GM23338 (cell line): ENCODE measurements at places on chromosomes 6 and 20. TPM values are rescaled to one million over a fixed set of nuclear protein-coding genes. Genes with fewer than 3 reads are reported as not detected.

- H3K4me1 ChIP-seq: no peaks in the 10 kb centered on the region
- DNase-seq: no peak
- no peaks in the 10 kb centered on the region for H3K36me3 ChIP-seq
Measured at GRCh38 chr6:116190550-116190949, 63.3 kb downstream of the TSPYL4 start.

Gene ZSCAN31
- total RNA-seq: 4.7 and 12.1 TPM in 2 replicates

Gene ZMYND8
- total RNA-seq: 64.2 and 70.9 TPM in 2 replicates

Gene ADISSP
- total RNA-seq: 79.0 and 86.6 TPM in 2 replicates

DNA sequence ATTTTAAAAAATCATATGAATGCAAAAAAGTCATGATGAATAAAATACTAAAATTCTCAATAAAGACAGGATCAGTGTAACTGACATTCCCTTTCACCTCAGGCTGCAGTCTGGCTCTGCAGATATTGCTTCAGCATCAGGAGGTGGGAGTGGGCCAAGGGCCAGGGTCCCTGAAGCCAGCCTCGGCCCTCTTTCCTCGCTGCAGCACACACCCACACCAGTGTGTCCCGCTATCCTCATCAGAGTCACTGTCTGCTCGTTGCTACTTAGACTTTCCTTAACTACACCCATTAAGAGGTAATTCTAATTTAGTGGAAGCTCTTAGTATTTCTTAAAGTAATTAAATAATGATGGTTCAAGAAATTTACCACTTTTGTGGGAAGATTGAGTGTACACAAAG, 298.2 kb downstream of the UBE3D start:
- no peaks in the 10 kb centered on the region for H3K27me3 ChIP-seq
- H3K27ac ChIP-seq: no peak overlapping the region
- H3K36me3 ChIP-seq: no peaks in the 10 kb centered on the region
- H3K4me1 ChIP-seq: peaks cover 15% of the 10 kb centered on the region; the same call in 1 of the 2 replicates
- no peak for DNase-seq

GRCh38 chr6:85997206-85997605, 354.5 kb upstream of the SYNCRIP start:
- no peak for DNase-seq
- H3K4me1 ChIP-seq: no peaks in the 10 kb centered on the region
- no peak overlapping the region for H3K27ac ChIP-seq
- no peak overlapping the region for H3K4me3 ChIP-seq
- H3K27me3 ChIP-seq: no peaks in the 10 kb centered on the region

DNA sequence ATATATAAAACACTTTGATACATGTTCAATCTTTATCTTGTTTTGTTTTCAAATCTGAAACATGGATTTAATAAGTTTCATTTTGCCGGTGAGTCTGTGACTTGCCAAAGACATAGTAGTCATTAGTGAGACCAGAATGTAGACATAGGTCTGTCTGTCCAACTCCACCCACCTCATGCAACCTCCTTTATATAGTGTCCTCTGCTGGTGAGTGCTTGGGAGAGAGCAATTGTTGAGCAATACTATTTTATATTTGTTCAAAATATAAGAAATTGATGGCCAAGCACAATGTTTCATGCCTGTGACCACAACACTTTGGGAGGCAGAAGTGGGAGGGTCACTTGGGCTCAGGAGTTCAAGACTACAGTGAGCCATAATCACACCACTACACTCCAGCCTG, 10.8 kb upstream of the LY86 start:
- no peaks in the 10 kb centered on the region for H3K36me3 ChIP-seq
- no peak for DNase-seq
- no peaks in the 10 kb centered on the region for H3K27me3 ChIP-seq
- no peaks in the 10 kb centered on the region for H3K4me1 ChIP-seq

GRCh38 chr20:50321797-50322480, 131.3 kb downstream of the CEBPB start:
- H3K4me3 ChIP-seq: no peak overlapping the region
- DNase-seq: no peak
- peaks cover 5% of the 10 kb centered on the region; the same call in 1 of the 2 replicates for H3K4me1 ChIP-seq

- no peak overlapping the region for H3K4me3 ChIP-seq
- no peak for DNase-seq
- no peaks in the 10 kb centered on the region for H3K27me3 ChIP-seq
- peaks cover 5% of the 10 kb centered on the region; the same call in 1 of the 2 replicates for H3K36me3 ChIP-seq
- H3K4me1 ChIP-seq: no peaks in the 10 kb centered on the region
Measured at GRCh38 chr6:37459981-37460800, 27.2 kb downstream of the CMTR1 start.

DNA sequence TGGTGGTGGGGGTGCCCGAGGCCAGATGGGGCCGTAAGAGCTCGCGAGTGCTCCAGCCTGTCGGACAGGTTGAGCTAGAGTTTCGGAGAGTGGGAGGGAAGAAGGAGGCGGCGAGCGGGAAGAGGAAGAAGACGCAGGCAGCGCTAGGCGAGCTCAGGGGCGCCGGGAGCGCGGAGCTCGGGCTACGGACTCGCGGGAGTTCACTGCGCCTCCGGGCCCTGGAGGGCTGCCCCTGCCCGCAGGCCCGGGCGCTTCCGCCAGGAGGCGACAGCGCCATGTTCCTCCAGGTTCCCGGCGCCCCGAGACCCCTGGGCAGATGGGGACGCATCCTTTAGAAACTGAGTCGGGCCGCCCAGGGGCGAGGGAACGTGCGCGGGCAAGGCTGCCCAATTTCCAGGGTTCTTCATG, 984 bp downstream of the TFAP2C start:
- no peaks in the 10 kb centered on the region for H3K36me3 ChIP-seq
- peaks cover 51% of the 10 kb centered on the region for H3K4me1 ChIP-seq
- peaks cover 62% of the 10 kb centered on the region for H3K27me3 ChIP-seq

Gene PLCB1
- 20.6 and 20.7 TPM in 2 replicates for total RNA-seq

DNA sequence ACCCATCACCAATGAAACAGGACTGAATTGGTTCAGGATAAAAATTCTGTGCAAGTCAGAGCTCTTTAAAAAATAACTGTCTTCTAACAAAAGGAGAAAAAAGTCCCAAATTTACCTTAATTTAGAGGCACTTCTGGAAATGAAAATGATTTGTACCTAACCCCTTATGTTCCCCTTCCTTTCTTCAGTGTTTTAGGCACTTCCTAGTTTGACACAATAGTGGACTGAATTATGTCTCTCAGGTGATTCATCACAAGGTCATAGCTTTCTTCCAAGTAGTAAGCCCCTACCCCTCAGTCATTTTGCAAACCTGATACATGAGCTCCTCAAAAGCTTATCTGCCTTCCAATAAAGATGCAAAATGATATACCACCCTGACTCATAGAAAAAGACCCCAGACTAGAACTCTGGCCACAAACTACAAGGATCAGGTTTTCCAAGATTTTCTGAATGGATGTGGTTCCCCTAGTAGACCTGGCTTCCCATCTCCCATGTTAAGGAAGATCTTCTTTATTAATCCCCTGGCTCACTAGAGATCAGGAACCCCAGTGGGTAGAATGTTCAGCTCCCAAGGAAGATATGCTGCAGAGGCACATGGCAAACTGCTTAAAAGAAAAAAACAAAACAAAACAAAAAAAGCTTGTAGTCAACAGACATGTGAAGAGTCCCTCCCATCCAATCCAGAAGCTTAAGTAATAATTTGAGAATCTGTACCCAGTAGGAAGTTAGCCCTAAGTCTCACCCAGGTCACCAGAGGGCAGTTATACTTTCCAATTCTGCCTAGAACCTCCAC, 3.6 kb downstream of the PPP1R10 start:
- peaks cover 26% of the 10 kb centered on the region for H3K36me3 ChIP-seq
- 0 out of 2 replicates have a peak overlapping the region, but pooled peaks have one; percentile 44 for H3K4me3 ChIP-seq
- no peaks in the 10 kb centered on the region for H3K27me3 ChIP-seq
- DNase-seq: no peak
- peaks cover 17% of the 10 kb centered on the region for H3K4me1 ChIP-seq
- peak overlapping the region; percentile 15; the same call in 1 of the 2 replicates for H3K27ac ChIP-seq

GRCh38 chr20:14732343-14732742, 394.9 kb upstream of the FLRT3 start:
- H3K27me3 ChIP-seq: no peaks in the 10 kb centered on the region
- no peak overlapping the region for H3K4me3 ChIP-seq
- no peak overlapping the region for H3K27ac ChIP-seq
- no peak for DNase-seq
- H3K4me1 ChIP-seq: no peaks in the 10 kb centered on the region

Gene TLDC2
- total RNA-seq: 0.38 and 0.85 TPM in 2 replicates
